ENCODE measurements at places on chromosomes 6 and 20. TPM values are rescaled to one million over a fixed set of nuclear protein-coding genes. Genes with fewer than 3 reads are reported as not detected.

The BAG2 gene
- 0.24 TPM for total RNA-seq

The SLC35F1 gene
- total RNA-seq = not detected

GRCh38 chr20:24786646-24787045, 162.4 kb upstream of the CST7 start:
- ATAC-seq = no peak

DNA sequence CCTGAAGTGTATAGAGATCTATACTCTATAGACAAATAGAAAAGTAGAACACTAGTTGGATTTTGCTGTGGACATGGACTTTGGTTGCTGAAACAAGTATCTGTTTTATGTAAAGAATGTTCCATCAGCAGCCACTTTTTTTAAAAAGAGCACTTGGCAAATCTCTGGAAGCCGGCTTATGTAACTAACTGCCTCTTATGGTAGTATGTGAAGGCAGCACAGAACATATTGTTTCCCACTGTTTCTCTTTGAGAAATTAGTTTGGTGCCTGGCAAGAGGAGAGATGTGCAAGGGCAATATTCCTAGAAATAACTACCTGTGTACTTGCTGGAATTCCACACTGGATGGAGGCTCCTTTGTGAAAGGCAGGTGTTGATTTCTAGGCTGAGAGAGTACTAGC, 242.3 kb upstream of the PREP start:
- ATAC-seq = no peak

GRCh38 chr6:168834801-168835200, 393.8 kb downstream of the SMOC2 start:
- ATAC-seq = no peak

GRCh38 chr6:150152891-150153876, 10.3 kb downstream of the PPP1R14C start:
- peak; percentile 62 for ATAC-seq

Measured in esophagus mucosa (tissue), 1 donor.